ENCODE measurements at places on chromosomes 13 and 19.
A peak's percentile ranks its signal among the peaks of the same experiment; 100 is the strongest.

DNA sequence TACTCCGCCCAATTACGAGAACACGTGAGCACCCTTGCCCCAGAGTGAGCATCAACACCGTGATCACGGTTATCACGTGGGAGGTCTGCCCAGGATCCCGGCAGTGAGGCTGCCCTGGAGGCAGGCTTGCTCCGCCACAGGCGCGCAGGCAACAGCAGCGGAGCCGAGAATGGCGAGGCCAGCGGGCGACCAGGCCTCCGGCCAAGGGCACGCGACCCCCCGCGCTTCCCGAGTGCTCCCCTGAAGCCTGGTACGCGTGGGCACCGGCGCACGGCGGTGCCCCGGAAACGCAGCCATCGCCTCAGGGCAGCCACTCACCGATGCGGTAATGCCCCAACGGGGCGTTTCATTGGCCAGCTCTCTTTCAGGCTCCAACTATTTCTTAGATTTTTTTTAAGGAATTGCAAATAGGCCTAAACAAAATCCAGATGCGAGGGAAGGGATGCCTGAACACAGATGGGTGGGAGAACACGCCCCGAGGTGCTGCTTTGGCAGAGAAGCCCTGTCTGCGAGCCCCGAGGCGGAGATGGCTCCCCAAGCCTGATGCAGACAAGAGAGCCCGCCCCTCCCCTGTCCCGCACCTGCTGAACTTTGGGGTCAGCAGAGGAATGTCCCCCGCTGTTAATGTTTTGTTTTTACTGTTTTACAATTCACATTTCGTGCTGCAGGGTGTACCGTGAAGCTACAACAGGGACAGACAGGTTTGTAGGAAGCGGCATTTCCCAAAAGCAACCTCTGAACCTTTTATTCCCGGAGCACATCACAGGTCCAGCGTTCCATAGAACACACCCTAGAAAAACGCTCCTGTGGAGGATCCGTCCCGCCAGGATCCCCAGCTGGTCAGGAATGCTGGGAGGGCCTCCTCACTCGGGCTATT, 132.7 kb downstream of the ZDHHC20 start:
- H3K27me3 ChIP-seq, result no peaks in the 10 kb centered on the region
- peak overlapping the region; percentile 34 for H3K4me3 ChIP-seq
- peak; percentile 52 for DNase-seq
- H3K36me3 ChIP-seq, result no peaks in the 10 kb centered on the region
- no peaks in the 10 kb centered on the region for H3K4me1 ChIP-seq

DNA sequence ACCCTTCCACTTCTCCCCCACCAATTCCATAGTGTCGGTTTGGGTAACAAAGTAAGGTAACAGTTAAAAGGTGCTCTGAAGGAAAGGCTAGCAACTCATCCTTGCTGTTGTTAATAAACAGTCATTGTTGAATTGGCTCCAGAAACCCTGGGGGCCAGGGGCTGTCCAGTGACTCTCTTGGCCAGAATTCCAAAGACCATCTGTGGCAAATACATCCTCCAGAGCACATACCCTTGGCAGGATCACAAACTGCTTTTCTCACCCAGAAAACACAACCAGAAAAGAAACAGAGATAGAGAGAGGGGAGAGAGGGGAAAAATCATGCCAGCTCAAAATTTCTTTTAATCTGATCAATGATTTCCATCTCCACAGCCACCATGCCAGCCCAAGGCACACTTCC, 22.1 kb downstream of the CACNA1A start:
- H3K4me1 ChIP-seq, result no peaks in the 10 kb centered on the region
- no peak overlapping the region for H3K4me3 ChIP-seq
- H3K27ac ChIP-seq, result no peak overlapping the region
- H3K27me3 ChIP-seq, result no peaks in the 10 kb centered on the region
- H3K36me3 ChIP-seq, result no peaks in the 10 kb centered on the region
- no peak for DNase-seq

DNA sequence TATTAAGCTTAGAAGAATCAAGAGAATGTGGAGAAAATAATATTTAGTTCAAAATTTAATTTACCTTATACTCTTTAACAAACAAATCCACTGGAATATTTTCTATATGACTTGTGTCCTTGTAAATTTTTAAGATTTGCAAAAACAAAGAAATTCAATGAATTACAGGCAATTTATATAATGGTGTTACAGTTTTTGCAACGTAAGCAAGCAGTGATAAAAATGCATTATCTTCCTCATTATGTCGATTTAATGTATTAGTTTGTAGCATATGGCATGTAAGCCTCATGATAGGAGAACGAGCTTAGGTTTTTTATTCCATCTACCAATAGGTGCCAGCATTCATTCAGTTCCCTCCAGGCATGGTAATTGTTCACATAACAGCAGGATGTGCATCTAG, 100.0 kb upstream of the PCDH9 start:
- no peak for DNase-seq
- no peak overlapping the region for H3K4me3 ChIP-seq
- H3K27ac ChIP-seq, result no peak overlapping the region
- H3K27me3 ChIP-seq, result no peaks in the 10 kb centered on the region

DNA sequence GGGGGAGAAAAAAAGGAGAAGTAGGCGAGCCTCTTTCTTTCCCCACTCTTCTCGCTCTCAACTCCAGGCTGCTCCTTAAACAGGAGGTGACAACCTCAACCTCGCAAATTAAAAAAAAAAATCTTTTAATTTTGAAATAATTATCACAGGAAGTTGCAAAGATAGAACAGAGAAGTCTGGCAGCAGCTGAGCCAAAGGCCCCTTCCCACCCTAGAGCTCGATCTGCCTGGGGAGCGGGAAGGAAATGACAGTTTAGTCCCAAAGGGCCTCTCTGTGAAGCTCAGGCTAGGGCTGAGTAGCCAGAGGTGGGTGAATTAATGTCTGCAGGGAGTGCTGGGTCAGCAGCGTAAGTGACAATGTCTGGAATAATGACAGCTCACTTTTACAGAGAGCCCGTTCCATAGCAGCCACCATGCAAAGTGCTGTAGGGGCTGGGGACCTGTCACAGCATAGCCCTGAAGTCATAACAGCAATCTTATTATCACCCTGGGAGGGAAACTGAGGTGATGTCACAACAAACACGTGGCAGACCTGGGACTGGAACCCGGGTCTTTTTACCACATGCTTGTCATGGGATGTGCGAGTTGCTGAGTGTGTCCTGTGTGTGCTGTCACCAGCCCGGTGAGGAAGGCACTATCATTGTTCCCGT, 8.8 kb upstream of the CD22 start:
- H3K27me3 ChIP-seq, result no peaks in the 10 kb centered on the region
- H3K27ac ChIP-seq, result peak overlapping the region; percentile 13
- H3K36me3 ChIP-seq, result no peaks in the 10 kb centered on the region
- no peaks in the 10 kb centered on the region for H3K4me1 ChIP-seq
- H3K4me3 ChIP-seq, result no peak overlapping the region

- no peak overlapping the region for H3K4me3 ChIP-seq
- H3K27me3 ChIP-seq, result no peaks in the 10 kb centered on the region
- no peak for DNase-seq
- H3K4me1 ChIP-seq, result peaks cover 8% of the 10 kb centered on the region
These were observed 75.8 kb downstream of the LRCH1 start for GRCh38 chr13:46628622-46629365.

GRCh38 chr19:31497709-31498108, 148.5 kb upstream of the TSHZ3 start:
- no peaks in the 10 kb centered on the region for H3K27me3 ChIP-seq
- H3K27ac ChIP-seq, result no peak overlapping the region
- H3K4me3 ChIP-seq, result no peak overlapping the region
- H3K36me3 ChIP-seq, result no peaks in the 10 kb centered on the region
- DNase-seq, result no peak

Data from mesendoderm (in vitro differentiated cells).